ENCODE measurements at places on chromosomes 5 and 9.

DNA sequence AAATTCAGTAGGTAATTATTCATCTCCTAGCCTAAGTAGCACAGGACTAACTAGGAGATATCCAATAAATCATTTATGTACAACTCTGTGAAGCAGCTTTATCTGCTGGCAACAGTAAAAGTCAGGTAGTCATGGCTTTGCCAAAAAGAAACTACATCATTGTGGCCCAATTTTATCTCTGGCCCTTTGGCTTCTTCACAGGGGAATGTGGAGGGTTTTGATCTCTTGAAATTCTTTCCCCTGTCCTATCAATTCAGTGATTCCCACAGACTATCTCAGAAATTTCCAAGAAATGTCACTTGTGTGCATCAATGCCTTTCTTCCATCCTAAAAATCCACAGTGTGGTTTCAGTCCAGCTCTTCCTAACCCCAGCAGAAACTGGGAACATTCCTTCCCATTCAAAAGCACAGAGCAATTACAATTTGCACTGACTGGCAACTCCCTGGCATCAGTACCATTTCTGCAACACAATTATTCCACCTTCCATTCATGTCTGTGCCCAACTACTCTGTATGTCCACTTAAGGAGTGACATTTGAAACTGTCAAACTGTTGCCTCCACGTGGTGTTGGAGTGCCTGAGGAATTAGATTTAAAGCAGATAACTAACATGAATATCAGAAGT lies 6.6 kb downstream of the CDC14B start:
- no peak for DNase-seq

- no peak for DNase-seq
These were observed 18.3 kb upstream of the LPAR1 start for GRCh38 chr9:111056538-111056937.

- no peak for DNase-seq
These were observed 426.2 kb upstream of the BRINP1 start for GRCh38 chr9:119795395-119795794.

DNA sequence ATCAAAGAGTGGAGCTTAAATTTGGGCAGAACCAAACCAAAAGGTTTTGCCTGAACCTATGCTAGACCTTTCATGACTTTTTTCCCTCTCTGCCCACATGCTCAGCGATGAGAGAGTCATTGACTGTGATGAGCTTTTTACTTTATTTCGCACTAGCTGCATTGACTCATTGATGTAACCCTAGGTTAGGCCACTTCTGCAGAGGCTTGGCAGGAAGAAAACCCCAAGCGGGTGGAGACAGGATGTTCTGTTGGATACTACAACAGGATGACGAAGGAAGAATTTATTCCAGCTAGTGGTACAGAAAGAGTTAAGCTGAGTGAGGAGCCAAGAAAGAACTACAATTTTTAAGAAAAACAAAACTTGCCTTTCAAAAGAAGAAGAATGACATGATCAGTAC lies 18.4 kb downstream of the AGXT2 start:
- no peak for DNase-seq

GRCh38 chr9:107131108-107131799 lies 151.8 kb upstream of the RAD23B start:
- no peak for DNase-seq

GRCh38 chr5:173717959-173718358 lies 101.5 kb upstream of the BOD1 start:
- no peak for DNase-seq

DNA sequence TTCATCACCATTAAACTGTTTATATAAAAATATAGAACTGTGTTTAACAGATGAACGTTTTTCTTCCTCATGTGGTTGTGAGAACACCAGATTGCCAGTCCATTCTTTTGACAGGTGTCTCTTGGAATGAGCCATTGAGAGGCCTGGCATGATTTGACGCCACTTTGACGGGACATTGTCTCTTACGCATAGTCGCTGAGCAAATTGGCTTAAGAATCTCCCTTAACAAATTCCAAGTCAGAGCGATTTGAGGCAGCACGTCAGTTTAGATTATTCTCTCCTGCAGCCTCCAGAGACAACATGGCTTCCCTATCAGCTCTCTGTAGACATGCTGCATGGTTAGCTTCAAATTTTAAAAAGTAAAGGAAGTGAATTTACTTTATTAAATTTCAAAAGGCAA lies 510.7 kb upstream of the ACO1 start:
- DNase-seq = no peak

GRCh38 chr9:35826071-35826701 lies 2.3 kb downstream of the FAM221B start:
- DNase-seq = peak; percentile 45

DNA sequence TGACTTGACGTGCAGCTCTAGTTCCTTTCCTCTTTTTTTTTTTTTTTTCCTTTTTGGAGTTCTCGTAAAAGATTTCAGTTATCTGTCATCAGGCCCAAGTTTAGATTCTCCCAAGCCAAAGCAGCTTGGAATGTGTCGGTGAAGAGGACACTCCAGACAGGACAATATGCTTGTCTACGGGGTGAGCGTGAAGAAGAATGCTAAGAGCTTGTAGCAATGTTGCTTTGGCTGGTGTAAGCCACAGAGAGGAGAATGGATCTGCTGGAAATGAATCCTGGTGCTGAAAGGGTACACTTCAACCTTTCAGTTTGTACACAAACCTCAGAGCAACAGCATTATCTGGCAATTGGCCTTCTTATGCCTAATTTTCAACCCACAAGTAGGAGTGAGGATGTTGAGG lies 92.4 kb downstream of the ISL1 start:
- no peak for DNase-seq

DNA sequence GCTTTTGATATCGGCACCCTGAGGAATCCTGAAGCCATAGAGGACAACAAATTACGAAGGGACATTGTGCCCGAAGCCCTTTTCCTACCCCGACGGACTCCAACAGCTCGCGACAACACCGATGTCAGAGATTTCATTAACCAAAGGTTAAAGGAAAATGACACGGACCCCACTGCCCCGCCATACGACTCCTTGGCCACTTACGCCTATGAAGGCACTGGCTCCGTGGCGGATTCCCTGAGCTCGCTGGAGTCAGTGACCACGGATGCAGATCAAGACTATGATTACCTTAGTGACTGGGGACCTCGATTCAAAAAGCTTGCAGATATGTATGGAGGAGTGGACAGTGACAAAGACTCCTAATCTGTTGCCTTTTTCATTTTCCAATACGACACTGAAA lies 129.5 kb downstream of the CDH6 start:
- no peak for DNase-seq

- DNase-seq = no peak
These were observed 372.5 kb upstream of the WWC1 start for GRCh38 chr5:167918813-167919483.

Measured in stomach (tissue), 19 donors.